GM10248 (cell line): ENCODE measurements at places on chromosomes 5 and 9.
A peak's percentile ranks its signal among the peaks of the same experiment; 100 is the strongest.

DNA sequence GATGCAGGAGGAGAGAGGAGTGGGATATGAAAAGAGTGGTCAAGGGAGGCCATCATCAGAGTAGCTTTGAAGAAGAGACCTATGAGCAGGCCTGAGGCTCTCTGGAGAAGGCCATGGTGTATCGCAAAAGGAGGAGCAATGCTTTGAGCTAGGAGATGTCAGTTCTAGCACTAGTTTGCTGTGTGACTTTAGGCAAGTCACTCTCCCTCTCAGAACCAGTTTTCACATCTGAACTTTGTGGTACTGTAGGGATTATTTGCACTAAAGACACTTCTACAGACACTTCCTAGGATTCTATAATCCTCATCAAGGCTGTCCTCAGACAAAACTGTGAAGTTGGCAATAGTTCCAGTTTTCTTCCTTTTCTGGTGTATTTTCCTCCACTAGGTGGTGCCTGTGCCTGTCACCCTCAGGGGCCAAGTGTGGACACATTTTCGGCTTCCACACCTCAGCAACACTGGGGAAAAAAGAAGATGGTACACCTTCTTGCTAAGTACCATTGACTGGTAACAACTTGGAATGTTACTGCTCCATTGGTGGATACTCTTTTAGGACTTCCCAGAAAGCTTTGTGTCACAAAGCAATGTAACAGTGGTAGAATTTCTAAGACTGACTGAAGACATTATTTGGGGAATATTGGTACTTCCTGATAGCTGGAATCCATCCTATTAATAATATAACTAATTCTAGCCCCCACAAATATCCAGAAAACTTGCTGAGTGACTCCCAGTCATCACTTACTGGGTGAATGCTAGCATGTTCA is 9.9 kb downstream of the PAPPA start:
- no peak for DNase-seq

DNA sequence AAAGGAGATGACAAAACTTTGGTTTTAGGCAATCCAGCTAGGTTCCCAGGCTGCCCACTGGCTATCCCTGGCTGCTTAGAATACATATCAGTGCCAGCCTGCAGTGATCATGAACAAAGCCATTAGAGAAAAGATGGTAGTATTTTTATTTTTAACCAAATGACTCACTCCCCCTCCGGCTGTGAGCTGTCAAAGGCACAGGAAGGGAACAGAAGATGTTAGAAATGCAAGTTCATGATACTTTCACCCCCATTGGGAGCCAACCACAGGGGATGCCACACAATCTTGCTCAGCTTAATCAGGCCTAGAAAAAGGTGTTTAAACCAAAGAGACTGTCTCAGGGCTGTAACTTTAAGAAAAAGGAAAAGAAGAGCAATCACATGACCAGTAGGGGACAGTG is 70.3 kb upstream of the ASTN2 start:
- DNase-seq: no peak

DNA sequence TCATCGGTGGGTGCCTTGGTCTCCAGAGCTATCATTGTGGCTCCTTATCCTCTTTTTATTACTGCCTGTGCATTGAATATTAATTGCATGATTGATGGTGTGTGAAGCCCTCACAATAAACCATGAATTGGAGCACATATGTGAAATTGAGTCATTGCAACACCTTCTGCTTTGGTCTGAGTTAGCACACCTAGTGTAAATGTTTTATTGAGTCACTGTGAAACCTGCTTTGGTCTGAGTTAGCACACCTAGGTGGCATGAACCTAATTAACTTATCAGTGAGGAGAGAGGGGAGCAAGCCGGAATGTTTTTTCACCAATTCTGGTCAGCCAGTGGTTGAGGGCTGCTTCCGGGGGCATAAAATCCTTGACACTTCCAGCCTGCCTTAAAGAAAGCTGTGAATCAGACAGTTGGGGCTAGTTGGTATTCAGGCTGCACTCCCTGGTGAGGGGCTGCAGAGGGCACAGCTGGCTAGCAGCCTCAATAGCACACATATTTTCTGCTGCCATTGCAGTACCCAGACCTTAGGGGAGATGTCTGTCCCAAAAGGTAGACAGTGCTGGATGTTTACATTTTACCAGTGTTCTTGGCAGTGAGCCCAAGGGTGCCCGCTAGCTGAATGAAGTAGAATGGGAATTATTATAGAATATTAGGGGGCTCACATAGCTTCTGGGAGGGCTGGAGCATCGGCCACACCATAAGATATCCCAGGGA is 76.5 kb upstream of the GOLM1 start:
- DNase-seq: no peak

- no peak for DNase-seq
Measured at GRCh38 chr5:98121036-98121936, 652.2 kb upstream of the RGMB start.

GRCh38 chr5:37575541-37576489 is 196.7 kb downstream of the WDR70 start:
- no peak for DNase-seq

- DNase-seq: no peak
Measured at GRCh38 chr5:20420991-20421595, 433.1 kb upstream of the CDH18 start.

DNA sequence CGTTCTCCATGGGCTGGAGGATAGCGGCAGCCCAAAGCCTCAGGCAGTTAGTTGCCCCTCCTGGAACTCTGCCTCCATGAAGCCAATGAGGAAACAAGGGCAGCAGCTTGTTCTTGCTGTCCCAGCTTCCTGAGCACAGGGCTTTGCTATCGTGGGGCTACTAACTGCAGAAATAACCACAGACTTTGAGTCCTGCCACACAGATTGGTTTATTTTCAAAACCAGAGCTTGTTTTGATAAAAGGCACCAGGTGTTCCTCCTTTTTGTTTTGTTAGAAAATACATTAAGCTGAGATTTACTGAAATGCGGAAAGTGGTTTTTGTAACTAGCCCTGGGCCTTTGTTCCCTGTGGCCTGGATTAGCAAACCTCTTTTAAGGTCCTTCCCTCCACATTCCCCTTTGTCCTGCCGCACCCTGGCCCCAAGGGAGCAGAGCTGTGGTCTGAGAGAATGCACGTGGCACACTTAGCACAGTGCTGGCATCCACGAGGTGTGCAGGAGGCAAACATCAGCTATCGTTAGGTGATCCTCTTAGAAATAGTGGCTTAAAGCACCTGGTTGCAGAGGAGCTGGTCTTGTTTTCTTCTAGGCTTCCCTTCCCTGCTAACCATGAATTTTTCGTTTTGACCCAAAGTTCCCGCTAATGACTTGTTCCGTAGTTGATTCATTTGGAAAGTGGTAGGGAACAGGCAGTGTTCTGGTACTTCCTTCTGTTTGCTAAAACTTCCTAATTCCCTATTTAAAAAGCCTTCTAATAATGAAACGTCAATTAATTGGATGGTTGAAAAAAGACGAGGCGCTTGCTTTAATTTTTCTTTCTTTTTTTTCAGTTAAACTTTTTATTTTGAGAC is 21.5 kb downstream of the MVB12B start:
- no peak for DNase-seq

- DNase-seq: no peak
Measured at GRCh38 chr5:9785751-9786150, 155.6 kb upstream of the TAS2R1 start.

DNA sequence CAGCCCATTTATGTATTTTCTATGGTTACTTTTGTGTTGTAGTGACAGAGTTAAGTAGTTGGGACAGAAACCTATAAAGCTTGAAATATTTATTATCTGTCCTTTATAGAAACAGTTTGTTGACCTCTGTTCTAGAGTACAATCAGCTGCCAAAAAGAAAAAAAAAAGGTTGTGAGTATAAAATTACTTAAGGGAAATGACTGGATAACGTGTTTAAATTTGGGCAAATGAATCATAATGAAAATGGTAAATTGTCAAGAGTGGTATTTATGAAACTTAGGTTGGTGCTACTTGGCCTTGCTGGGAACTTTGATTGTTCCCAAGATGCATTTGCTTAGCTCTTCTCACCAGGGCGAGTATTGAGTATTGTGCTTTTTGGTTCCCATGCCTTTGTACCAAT is 70.2 kb upstream of the IL6ST start:
- DNase-seq: no peak

GRCh38 chr5:179227229-179227579 is 118.1 kb downstream of the ADAMTS2 start:
- DNase-seq: no peak

DNA sequence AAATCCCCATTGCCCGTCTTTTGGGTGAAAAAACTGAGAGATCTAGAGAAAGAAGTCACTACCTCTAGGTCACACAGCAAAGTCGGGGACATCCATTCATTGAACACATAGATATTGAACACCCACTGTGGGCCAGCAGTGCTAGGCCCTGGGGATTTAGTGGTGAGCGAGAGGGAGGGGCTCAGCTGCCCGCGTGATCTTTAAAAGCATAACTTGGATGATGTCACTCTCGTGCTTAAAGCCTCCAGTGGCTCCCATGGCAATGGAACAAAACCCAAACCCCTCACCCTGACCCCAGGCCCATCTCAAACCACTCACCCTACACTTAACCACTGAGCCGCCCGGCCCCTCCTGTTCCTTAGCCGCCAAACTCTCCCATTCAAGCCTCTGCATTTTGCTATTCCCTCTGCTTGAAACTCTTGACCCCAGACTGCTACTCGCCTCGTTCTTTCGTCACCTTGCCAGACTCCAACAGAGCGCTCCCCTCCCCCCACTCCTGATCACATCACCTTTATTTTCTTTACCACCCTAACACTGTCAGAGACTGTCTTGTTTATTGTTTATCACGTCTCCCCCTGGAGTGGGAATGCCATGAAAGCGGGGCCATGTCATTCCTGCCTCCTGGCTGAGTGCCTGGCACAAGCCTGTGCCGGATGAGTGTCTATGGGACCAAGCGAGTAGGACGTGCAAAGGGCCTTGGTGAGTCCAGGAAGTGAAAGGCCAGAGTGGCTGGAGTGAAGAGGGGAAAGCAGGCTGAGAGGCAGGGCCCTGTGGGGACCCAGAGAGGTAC is 710 bp upstream of the PIP5KL1 start:
- peak; percentile 69 for DNase-seq

- no peak for DNase-seq
Measured at GRCh38 chr9:134283111-134283515, 43.1 kb upstream of the RXRA start.

- DNase-seq: no peak
Measured at GRCh38 chr5:75510417-75510835, 1.0 kb downstream of the CERT1 start.

GRCh38 chr5:171311322-171312077 is 2.5 kb downstream of the TLX3 start:
- no peak for DNase-seq

GRCh38 chr9:136759436-136760325 is 1.6 kb upstream of the LCN8 start:
- DNase-seq: no peak

- DNase-seq: no peak
Measured at GRCh38 chr5:58048185-58048925, 411.5 kb downstream of the PLK2 start.

DNA sequence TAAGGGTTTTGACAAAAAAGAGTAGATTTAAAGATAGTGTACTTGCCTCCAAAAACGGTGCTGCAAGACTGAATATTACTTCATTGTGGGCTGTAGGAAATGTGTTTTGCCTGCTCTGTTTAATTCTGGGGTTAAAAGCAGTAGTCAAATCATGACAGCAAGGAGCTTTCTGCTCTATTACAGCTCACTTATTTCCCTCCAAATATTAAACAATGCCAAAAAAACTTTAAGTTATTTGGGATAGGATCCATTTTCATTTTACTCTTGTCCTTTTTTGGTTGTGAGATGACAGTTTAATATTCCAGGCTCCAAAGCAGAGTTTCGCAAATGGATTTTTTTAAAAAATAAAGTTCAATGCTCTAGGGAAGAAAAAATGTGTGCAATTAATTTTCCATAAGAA is 340.4 kb upstream of the RGMB start:
- DNase-seq: no peak

GRCh38 chr9:77156646-77157371 is 20.5 kb upstream of the VPS13A start:
- no peak for DNase-seq

DNA sequence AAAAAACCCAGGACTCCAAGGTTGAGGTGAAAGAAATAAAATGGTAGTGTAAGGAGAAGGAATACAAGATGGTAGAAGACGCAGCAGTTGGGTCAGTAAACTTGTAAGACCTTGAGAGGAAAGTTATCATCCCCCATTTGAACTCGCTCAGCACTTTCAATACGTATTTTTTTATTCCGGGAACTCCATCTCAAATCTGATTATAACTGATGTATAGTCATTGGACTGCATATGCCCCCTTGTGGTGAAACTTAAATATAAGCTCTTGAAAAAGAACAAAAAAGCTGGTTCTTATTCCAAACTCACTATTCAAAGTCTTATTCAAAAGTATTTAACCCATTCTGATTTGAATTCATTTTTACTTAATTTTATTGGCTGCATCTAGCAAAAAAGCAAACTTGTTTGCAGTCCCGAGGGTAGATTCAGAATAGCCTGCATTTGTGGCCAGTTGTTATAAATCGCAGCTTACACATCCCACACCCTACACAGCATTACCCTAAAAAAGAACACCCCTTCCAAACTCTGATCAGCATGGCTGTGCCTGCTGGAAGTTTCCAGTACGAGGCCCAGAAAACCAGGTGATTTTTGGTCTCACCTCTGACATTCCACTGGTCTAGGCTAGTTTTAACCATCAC is 118.0 kb downstream of the ESM1 start:
- DNase-seq: peak; percentile 38

DNA sequence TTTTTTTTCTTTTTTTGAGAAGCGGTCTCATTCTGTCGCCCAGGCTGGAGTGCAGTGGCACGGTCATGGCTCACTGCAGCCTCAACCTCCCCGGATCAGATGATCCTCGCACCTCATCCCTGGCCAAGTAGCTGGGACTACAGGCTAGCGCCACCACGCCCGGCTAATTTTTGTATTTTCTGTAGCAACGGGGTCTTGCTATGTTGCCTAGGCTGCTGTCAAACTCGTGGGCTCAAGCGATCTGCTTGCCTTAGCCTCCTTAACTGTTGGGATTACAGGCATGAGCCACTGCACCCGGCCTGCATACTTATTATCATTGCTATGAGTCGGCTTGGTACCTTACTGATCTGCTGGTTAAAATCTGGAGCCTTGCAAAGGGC is 790 bp upstream of the IARS1 start:
- DNase-seq: no peak

- DNase-seq: no peak
Measured at GRCh38 chr5:134019636-134020035, 14.9 kb upstream of the VDAC1 start.

DNA sequence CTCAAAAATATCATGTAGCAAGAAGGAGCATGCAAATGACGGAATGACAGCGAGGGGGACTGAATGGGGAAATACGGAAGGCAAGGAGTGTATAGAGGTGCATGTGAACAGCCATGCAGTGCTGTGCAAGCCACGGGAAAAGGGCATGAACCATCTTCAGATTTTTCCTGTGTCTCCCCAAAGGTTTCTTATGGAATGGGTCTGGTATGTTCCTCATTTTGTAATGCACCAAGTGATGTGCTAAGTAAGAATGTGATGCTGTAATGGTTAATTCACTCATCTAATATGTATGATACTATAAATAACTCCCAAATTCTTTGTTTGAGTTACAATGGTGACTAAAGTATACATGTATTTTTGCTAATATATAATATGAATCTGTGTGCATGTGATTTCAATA is 99.0 kb upstream of the DAB2 start:
- DNase-seq: no peak
